ENCODE measurements at places on chromosomes 7 and 10. TPM values are rescaled to one million over a fixed set of nuclear protein-coding genes. Genes with fewer than 3 reads are reported as not detected.

The CTNNA3 gene
- 0.16 TPM for polyA plus RNA-seq

The NEUROD6 gene
- not detected for polyA plus RNA-seq

The ZNF282 gene
- 8.7 TPM for polyA plus RNA-seq

The RNF133 gene
- polyA plus RNA-seq = 0.05 TPM

The FGFBP3 gene
- polyA plus RNA-seq = 0.81 TPM

The SSMEM1 gene
- polyA plus RNA-seq = not detected

The NANOS1 gene
- polyA plus RNA-seq = 0.73 TPM

The STK31 gene
- 1.3 TPM for polyA plus RNA-seq

The OR6V1 gene
- not detected for polyA plus RNA-seq

The RARRES2 gene
- 212 TPM for polyA plus RNA-seq

The LIPF gene
- polyA plus RNA-seq = 0.22 TPM

The SUN3 gene
- 0.18 TPM for polyA plus RNA-seq

The RBP4 gene
- polyA plus RNA-seq = 7.3 TPM

The NXPH1 gene
- not detected for polyA plus RNA-seq

The ZNF138 gene
- 2.1 TPM for polyA plus RNA-seq

The CNPY1 gene
- polyA plus RNA-seq = not detected

The ZMIZ1 gene
- 18.3 TPM for polyA plus RNA-seq

The SKIDA1 gene
- polyA plus RNA-seq = 0.10 TPM

The MGMT gene
- 9.9 TPM for polyA plus RNA-seq

The POMZP3 gene
- polyA plus RNA-seq = 11.6 TPM

The INHBA gene
- 7.7 TPM for polyA plus RNA-seq

The CALML5 gene
- not detected for polyA plus RNA-seq

The ASB13 gene
- polyA plus RNA-seq = 12.5 TPM

The SLC12A9 gene
- polyA plus RNA-seq = 29.2 TPM

The MYOF gene
- polyA plus RNA-seq = 23.4 TPM

The ZNF488 gene
- polyA plus RNA-seq = 0.15 TPM

The CYP3A7 gene
- polyA plus RNA-seq = 0.19 TPM

Data from lung (tissue), 17 donors.